ENCODE measurements at places on chromosomes 2 and 18.

GRCh38 chr2:33372940-33373553 lies 103.4 kb upstream of the RASGRP3 start:
- peak; percentile 50 for DNase-seq

GRCh38 chr18:24841536-24841935 lies 381.1 kb downstream of the HRH4 start:
- DNase-seq: no peak

GRCh38 chr2:164474873-164475272 lies 146.4 kb downstream of the GRB14 start:
- no peak for DNase-seq

GRCh38 chr2:240595381-240596079 lies 9.0 kb downstream of the CAPN10 start:
- no peak for DNase-seq

DNA sequence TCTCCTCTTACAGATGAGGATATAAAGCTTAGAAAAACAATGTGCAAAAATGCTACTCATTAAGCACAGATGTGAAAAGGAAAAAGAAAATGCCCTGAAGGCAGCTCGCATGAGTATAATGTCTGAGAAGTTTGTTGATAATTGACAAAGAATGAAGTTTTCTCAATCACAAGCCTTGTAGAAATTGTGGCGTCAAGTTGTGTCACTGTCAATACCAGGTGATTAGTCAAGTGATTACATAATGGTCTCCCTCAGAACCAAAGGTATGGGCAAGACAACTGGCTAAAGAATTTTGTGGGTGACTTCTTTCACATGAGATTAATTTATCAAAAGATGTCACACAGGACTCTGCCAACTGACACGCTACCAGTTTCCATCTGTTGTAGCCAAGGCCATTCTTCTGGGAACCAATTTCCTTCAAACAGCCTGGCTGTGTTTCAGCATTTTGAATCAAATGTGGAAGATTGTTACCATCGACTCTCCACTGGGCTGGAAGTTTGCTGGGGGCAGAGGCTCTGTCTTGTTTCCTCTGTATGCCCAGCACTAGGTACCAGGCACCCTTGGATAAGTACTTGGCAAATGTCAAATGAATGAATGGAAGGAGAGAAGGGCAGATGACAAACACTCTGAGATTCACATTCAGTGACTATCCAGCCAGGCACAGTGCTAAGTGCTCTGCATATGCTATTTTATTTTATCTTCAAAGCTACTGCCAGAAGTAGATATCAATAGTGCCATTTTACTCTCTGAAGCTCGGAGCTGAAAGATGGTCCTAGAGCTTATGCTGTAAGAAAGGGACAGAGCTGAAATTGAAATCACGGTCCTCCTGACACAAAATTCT lies 5.9 kb upstream of the FN1 start:
- DNase-seq: no peak

GRCh38 chr2:26483957-26484565 lies 6.1 kb upstream of the OTOF start:
- DNase-seq: peak; percentile 28

- peak; percentile 59 for DNase-seq
Observed at GRCh38 chr2:217979151-217979811, 23.5 kb downstream of the TNS1 start.

GRCh38 chr18:79272916-79273315 lies 122.8 kb upstream of the NFATC1 start:
- DNase-seq: no peak

DNA sequence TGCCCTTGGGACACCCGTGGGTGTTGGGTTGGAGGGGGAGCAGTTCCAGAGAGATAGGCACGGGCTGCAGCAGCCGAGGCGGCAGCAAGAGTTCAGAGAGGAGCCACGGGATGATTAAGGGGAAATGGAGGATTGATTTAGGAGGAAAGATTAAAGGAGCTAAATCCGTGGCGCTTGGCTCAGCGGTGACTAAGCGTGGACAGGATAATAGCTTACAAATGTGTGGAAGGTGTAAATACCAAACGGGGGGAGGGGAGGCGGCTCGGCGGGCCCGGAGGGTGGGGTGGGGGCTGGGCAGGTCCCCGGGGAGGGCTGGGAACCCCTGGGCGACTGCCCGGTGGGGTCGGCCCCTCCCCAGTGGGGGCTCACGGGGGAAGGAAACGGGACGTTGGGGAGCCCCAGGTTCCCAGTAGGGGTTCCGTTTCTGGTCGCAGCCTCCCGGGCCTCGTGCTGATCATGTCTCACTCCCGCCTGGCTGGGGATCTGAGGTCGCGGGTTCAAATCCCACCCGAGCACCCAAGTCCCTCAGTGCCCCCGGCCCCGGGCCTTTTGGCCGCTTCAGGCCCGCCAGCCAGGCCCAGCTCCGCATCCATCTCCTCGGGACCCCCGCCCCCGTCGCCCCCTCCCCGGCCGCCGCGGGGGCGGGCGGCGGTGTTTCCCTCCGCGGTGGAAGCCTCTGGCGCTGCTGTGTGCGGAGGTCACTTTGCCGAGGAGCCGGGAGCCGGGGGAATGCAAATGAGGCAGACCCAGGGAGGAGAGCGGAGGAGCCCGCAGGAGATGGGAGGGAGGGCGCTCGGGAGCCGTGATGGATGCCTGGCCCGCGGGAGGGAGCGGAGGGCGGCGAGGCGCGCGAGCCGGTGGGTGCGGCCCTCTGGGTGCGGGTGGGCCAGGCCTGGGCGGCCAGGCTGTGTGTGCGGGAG lies 8.1 kb downstream of the ASIC4 start:
- DNase-seq: peak; percentile 78

Data from fibroblast of the aortic adventitia (primary cell).